ENCODE measurements at places on chromosomes 6 and 20.
A peak's percentile ranks its signal among the peaks of the same experiment; 100 is the strongest.

DNA sequence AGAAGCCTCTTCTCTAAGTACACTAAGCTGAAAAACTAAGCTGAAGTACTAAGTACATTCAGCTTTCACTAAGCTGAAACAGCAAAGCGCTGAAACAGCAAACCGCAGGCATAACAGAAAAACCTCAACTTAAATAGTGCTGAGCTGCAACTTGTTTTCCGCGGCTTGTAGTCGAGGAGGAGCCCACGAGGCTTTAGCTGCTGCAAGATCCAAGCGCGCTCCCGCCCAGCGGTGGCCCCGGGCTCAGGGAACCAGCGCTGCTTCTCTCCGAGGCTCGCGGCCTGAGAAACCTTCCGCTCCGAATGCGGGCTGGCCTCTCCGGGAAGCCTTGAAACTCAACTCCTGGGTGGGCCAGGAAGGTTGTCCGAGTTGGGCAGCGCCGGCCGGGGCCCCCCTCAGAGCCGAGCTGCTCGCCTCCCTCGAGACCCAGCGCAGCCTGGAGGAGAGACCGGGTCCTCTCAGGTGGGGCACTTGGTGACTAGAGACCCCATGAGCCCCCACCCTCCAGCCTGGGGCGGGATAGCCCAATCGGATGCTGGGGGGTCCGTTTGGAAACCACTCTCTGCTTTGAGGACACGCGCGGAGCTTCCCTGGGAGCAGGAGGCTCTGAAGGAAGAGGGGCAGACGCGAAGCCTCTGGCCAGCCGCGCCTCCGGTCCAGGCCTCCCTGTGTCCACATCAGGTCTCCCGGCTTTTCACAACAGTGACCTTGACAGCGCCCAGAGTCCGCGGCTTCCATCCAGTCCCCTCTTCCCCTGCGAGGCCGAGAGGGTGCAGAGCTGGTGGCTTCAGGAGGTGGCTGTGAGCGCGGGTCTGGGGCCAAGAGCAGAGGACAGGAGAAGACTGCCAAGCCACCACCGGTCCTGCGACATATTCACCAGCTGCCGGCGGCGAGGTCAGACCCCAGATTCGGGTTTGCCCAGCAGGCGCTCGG lies 38.1 kb upstream of the HLA-E start:
- DNase-seq = no peak
- no peaks in the 10 kb centered on the region for H3K4me1 ChIP-seq
- no peak overlapping the region for H3K27ac ChIP-seq
- H3K36me3 ChIP-seq = no peaks in the 10 kb centered on the region
- peaks cover 18% of the 10 kb centered on the region for H3K27me3 ChIP-seq
- H3K4me3 ChIP-seq = no peak overlapping the region

GRCh38 chr6:79467716-79468115 lies 69.5 kb downstream of the LCA5 start:
- peaks cover 4% of the 10 kb centered on the region for H3K4me1 ChIP-seq
- DNase-seq = no peak
- H3K36me3 ChIP-seq = no peaks in the 10 kb centered on the region
- H3K27me3 ChIP-seq = no peaks in the 10 kb centered on the region
- no peak overlapping the region for H3K27ac ChIP-seq

- H3K36me3 ChIP-seq = no peaks in the 10 kb centered on the region
- no peak overlapping the region for H3K27ac ChIP-seq
- DNase-seq = no peak
- peaks cover 2% of the 10 kb centered on the region for H3K27me3 ChIP-seq
- H3K4me1 ChIP-seq = no peaks in the 10 kb centered on the region
- H3K4me3 ChIP-seq = no peak overlapping the region
These were observed 132.5 kb upstream of the FOXA2 start for GRCh38 chr20:22716821-22717351.

DNA sequence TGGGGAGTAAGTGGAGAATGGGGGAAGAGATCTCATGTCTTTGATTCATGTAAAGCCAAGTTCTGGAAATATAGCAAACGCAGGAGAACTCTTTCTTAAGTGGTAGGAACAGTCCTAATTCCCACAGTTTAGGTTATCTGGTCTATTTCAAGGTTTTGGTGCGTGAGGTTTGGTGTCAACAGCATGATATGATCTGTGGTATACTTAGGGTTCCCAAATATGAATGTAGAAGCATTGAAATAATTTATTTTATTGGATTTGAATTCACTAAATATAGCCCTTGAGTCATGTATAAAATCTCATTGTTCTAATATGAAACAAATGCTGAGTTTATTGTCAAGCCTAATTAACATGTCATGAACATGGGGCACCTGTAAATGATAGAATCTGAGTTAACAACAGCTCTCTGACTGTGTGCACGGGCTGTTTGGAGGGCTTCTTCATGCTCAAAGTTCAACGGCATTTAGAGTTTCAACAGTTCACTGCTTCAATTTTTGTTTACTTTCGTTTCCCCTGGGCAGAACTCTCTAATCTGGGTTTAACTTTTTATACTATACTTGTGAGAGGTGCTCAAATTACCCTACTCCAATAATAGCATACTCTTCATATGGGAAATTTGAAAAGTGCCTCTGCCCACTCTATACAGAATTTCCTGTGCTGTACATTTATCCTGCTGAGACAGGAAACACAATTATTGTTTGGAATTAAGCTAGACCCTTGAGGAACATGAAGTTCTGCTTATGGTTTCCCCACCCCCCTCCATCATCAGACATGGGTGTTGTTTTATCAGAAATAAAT lies 236.3 kb upstream of the ZNF217 start:
- H3K27ac ChIP-seq = no peak overlapping the region
- no peaks in the 10 kb centered on the region for H3K27me3 ChIP-seq
- no peak for DNase-seq
- no peak overlapping the region for H3K4me3 ChIP-seq
- no peaks in the 10 kb centered on the region for H3K36me3 ChIP-seq

GRCh38 chr6:118859517-118860064 lies 34.4 kb upstream of the ASF1A start:
- no peaks in the 10 kb centered on the region for H3K27me3 ChIP-seq
- no peak overlapping the region for H3K27ac ChIP-seq
- H3K4me3 ChIP-seq = no peak overlapping the region
- DNase-seq = no peak
- peaks cover 12% of the 10 kb centered on the region for H3K36me3 ChIP-seq
- H3K4me1 ChIP-seq = no peaks in the 10 kb centered on the region

DNA sequence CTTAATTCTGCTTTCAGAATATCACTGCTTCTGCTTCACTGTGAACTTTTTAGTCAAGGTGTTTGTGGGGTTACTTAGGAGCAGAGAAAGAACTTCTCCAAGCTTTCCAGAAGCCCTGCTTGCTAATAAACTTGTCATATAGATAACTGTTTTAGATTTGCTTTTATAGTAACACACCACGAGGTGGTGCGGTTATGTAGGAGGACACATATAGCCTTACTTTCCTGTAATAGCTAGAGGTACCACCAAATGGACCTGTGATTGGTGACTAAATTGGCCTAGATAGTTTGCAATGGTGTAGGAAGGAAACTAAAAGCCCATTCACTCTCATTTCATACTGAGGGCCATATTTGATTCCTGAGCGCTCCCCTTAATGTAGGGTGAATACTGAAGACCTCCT lies 52.3 kb upstream of the BCLAF1 start:
- peaks cover 5% of the 10 kb centered on the region for H3K4me1 ChIP-seq
- H3K27me3 ChIP-seq = peaks cover 1% of the 10 kb centered on the region
- DNase-seq = no peak

DNA sequence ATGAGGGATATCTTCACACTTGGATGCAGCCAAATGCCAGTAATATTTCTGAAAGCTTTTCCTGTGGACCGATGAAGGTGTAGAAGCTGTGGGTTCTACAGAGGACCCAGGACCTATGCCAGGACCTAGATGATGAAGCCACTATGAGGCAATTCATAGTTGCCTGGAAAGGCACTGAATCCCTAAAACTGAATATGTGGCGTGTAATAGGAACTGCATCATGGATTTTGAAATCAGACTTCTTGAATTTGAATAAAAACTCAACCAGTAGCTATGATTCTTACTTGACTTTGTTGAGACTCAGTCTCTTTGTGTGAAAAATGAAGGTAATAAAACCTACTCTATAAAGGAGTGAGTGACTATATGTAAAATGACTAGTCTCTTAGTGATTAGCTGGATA lies 89.9 kb upstream of the SGK1 start:
- no peaks in the 10 kb centered on the region for H3K27me3 ChIP-seq
- no peak for DNase-seq
- H3K4me3 ChIP-seq = no peak overlapping the region
- H3K27ac ChIP-seq = no peak overlapping the region
- peaks cover 4% of the 10 kb centered on the region for H3K36me3 ChIP-seq

DNA sequence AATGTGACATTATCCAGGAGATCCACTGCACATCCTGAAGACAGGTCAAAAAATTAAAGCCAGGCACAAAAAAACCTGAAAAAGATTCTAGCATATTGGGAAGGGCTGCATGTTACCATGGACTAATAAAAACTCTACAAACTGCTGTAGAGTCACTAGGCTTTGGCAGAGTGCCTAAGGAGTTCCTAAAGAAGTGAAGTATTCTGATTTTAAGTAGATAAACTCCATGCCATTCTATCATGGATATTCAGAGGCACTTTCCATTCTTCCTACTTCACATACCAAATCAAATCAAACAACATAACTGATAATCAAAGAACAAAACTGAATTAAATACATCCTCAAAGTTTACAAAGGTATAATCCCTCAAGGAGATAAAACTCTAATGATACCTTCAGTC lies 3.0 kb upstream of the MBOAT1 start:
- H3K4me1 ChIP-seq = peaks cover 5% of the 10 kb centered on the region
- H3K4me3 ChIP-seq = no peak overlapping the region

DNA sequence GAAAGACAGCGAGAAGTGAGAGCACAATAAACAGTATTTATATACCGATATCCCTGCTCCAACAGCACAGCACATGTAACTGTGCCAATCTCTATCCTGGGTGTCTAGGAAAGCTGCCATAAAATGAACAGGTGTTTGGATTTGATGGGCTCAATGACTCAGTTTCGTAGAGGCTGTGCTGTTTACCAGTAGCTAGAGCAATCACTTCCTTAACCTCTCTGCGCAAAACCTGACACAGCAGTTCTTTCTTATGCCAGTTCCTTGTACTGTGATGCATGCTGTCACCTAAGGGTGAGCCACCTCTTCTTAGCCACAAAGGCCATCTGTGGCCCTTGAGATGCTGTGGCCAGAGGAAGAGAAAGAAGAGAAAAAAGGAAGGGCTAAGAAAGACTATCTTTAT lies 59.3 kb downstream of the SHPRH start:
- DNase-seq = no peak
- no peaks in the 10 kb centered on the region for H3K36me3 ChIP-seq
- no peak overlapping the region for H3K4me3 ChIP-seq
- peak overlapping the region; percentile 18 for H3K27ac ChIP-seq
- no peaks in the 10 kb centered on the region for H3K27me3 ChIP-seq
- no peaks in the 10 kb centered on the region for H3K4me1 ChIP-seq

DNA sequence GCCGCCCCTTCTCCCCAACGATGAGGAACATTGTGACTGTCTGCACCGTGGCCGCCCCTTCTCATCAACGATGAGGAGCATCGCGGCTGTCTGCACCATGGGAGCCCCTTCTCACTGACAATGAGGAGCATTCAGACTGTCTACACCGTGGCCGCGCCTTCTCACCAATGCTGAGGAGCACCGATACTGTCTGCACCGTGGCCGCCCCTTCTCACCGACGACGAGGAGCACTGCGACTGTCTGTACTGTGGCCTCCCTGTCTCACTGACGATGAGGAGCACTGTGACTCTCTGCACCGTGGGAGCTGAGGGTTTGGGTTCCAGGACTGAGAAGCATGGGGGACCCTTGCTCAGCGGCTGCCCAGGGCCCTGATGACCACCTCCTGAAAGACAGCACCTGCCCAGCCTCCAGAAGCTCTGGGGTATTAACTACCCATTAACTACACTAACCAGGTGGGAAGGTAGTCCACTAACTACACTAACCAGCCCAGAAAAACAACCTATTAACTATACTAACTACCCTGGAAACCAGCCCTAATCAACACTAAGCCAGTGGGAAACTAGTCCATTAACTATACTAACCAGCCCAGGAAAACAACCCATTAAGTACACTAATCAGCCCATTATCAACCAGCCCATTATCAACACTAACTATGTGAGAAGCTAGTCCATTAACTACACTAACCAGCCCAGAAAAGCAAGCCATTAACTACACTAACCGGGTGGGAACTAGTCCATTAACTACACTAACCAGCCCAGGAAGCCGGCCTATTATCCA lies 116.9 kb downstream of the TAF4 start:
- H3K36me3 ChIP-seq = peaks cover 4% of the 10 kb centered on the region
- peaks cover 4% of the 10 kb centered on the region for H3K27me3 ChIP-seq
- no peak overlapping the region for H3K27ac ChIP-seq
- no peak for DNase-seq
- peaks cover 9% of the 10 kb centered on the region for H3K4me1 ChIP-seq

DNA sequence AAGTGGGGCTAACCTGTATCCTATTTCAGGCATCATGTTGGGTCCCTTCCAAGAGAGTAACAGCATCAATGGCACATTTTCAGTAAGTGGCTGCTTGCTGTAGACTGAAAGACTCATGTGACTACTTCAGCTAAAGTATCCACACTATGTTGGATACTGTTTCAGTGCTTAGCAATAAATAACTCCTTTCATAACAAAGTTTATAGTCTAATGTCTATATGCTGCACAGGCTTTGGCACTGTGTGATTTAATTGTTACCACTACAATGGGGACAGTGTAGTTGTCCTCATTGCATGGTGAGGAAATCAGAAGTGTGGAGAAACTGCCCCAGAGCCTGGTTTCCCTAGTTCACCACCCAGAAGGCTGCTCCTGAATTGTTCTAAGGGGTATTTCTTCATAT lies 318.0 kb upstream of the PTCHD4 start:
- DNase-seq = no peak
- H3K36me3 ChIP-seq = no peaks in the 10 kb centered on the region
- no peak overlapping the region for H3K4me3 ChIP-seq
- H3K27ac ChIP-seq = no peak overlapping the region
- H3K27me3 ChIP-seq = no peaks in the 10 kb centered on the region

GRCh38 chr6:157830354-157831017 lies 7.4 kb downstream of the SNX9 start:
- no peak for DNase-seq
- H3K36me3 ChIP-seq = no peaks in the 10 kb centered on the region
- peaks cover 60% of the 10 kb centered on the region for H3K4me1 ChIP-seq
- peaks cover 10% of the 10 kb centered on the region for H3K27me3 ChIP-seq
- H3K27ac ChIP-seq = peak overlapping the region; percentile 100
- H3K4me3 ChIP-seq = peak overlapping the region; percentile 81

- no peaks in the 10 kb centered on the region for H3K36me3 ChIP-seq
- no peak overlapping the region for H3K27ac ChIP-seq
- DNase-seq = no peak
- H3K4me1 ChIP-seq = peaks cover 14% of the 10 kb centered on the region
These were observed 37.0 kb downstream of the RNF217 start for GRCh38 chr6:124999105-124999764.

- H3K27ac ChIP-seq = no peak overlapping the region
- H3K4me1 ChIP-seq = no peaks in the 10 kb centered on the region
- DNase-seq = no peak
- H3K4me3 ChIP-seq = no peak overlapping the region
- no peaks in the 10 kb centered on the region for H3K36me3 ChIP-seq
- peaks cover 9% of the 10 kb centered on the region for H3K27me3 ChIP-seq
These were observed 27.6 kb upstream of the SCAF8 start for GRCh38 chr6:154705471-154706113.

GRCh38 chr6:2857580-2858337 lies 16.1 kb upstream of the SERPINB1 start:
- peaks cover 5% of the 10 kb centered on the region for H3K36me3 ChIP-seq
- peaks cover 5% of the 10 kb centered on the region for H3K4me1 ChIP-seq
- DNase-seq = no peak
- no peak overlapping the region for H3K4me3 ChIP-seq
- H3K27ac ChIP-seq = no peak overlapping the region
